ENCODE measurements at places on chromosomes 5 and 9.

GRCh38 chr5:67548520-67549295 lies 352.1 kb upstream of the CD180 start:
- no peak for DNase-seq

- DNase-seq = no peak
These were observed 58.9 kb downstream of the NEURL1B start for GRCh38 chr5:172699999-172700364.

GRCh38 chr9:120393386-120394057 lies 186.4 kb downstream of the CDK5RAP2 start:
- DNase-seq = peak; percentile 47

DNA sequence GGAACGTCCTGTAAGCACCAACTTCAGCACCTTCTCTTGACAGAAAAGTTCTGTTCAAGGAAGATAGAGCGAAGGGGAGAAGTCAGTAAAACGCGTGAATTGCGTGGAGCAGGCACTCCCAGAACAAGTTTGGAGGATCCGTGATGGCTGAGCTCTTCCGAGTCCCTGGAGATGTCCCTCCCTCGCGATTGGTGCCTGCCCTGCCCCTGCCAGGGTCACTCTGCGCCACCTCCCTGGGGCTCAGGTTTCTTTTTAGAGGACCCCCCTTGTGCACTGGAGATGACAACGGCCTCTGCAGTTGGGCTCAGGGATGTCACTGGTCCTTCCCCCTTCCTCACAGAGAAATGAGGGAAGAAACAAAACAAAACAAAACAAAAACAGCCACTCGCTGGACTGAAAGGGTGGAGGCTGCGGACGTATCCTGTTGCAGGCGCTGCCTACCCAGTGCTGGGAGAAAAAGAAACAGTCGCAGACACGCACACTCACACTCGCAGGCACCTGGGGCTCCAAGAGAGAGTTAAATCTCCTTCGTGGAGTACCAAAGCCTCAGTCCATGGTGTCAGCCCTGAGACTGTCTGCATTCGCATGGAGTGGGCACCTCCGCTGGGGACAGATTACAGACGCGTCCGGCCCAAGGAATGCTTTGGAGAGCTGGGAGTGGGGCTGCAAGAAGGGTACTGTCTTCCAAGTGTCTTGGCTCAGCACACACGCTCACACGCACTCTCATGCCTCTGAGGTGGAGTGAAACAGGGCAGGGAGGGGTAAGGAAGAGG lies 512.7 kb downstream of the SLCO4C1 start:
- DNase-seq = no peak

DNA sequence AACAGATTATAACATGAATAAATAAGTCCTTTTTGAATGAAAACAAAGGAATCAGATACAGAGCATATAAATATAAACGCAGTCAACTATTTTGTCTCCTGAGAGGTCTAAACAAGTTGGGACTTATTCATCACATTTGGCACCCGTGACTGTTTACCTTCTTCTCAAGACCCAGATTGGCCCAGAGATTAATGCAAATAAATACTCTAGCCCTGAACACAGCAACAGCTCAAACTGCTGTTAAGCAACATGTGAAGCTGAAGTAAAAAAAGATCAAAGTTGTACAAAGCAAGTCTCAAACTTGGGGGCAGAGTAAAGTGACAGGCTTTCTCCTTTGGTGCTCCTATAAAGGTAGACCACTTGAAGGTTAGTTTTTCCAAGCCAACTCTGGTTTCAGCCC lies 95.0 kb upstream of the NR5A1 start:
- DNase-seq = no peak

DNA sequence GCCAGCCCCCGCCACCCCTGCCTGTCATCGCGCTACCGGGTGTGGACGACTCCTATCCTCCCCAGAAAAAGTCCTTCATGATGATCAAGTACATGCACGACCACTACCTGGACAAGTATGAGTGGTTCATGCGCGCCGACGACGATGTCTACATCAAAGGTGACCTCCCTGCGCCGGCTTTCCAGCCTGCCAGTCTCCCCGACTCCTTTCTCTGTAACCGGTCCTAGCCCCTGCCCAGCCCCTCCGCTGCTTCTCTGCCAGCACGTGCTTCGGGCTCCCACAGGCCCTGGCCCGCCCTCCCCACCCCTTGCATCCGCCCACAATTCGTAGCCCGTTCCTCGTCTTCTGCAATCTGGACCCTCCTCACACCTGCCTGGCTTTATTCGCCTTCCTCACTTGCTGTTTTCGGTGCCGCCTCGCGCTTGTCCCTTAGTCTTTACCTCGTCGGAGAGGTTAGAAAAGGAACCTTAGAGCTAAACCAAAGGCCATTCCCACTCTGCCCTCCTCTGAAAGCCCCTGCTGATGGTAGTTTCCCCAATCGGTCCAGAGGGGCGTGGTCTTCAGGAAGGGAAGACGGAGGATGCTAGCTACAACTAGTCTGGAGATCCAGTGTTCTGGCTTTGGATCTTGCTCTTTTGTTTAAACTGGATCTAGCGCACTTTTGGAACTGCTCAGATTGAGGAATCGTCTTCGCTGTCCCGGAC lies 1.4 kb downstream of the CHSY3 start:
- DNase-seq = peak; percentile 14

DNA sequence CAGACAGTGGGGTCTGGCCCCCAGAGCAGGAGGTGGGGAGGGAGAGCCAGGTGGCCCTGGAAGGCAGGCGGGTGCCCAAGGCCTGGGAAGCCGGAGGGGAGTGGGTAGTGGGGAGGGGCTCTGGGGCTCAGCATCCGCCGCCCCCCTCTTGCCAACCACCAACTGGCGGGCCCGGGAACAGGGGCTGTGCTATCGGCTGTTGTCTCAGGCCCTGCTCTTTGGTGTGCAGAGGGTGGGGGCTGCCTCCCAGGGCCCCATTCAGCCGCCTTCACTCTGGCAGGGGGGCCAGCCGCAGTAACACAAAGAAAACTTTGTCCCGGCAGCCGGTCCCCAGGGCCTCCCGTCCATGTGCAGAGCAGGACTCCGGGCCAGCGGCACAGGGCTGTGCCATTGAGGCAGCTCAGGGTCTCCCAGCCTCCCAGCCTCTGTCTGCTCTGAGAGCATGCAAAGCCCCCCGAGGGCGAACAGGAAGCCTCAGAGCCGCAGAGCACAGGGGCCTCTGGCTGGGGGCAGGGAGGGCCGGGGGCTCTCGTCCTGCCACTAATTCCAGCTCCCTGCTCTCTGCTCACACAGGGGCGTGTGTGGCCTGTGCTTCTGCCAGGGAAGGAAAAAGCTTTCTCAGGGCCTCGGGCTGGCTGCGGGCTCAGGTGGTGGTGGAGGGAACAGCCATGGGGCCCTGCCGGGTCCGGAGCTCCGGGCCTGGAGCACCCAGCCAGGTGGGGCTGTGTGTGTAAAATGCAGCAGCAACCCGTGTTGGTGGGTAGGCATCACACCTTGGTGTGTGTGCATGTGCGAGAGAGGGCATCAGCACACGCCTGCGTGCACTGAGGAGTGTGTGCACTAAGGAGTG lies 54.2 kb upstream of the NOTCH1 start:
- no peak for DNase-seq

DNA sequence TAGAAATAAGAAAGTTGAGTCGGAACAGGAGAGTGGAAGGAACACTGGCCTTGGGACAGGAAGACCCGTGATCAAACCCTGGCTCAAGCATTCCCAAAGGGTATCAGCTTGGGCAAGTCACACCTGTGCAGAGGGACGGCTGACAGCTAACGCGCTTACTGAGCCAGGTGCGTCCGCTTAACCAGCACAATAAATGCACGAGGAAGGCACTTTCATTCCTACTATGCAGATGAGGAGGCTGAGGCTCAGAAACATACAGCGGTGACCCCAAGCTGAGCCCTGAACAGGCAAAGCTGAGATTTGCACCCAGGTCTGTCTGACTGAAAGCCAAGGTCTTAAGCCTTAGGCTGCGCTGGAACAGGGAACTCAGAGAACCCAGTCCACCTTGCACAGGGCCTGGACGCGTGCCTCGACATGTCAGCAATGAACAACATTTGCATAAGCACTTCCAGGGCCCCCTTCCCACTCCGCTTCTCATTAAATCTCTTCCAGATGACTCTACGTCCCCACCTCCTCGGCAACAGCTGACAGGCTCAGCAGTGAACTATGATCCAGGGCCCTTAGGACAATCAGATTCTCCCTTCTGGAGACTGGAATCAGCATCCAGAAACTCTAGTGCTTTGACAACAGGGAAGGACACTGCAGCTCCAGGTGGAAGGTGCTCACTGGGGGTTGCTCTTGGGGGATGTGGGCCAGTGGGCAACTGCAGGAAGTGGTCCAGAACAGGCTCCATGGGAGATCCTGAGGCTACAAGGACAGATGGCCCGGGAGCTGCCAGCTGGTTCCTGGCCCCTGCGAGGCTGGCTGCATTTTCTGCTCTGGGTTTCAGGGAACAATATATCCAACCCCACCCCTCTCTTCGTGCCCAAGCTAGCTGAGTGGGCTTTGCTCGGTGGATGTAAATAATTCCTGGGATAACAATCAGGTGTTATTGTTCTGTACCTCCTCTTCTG lies 35.2 kb downstream of the SH3PXD2B start:
- no peak for DNase-seq

GRCh38 chr9:133516256-133516960 lies 8.4 kb downstream of the MYMK start:
- DNase-seq = no peak

DNA sequence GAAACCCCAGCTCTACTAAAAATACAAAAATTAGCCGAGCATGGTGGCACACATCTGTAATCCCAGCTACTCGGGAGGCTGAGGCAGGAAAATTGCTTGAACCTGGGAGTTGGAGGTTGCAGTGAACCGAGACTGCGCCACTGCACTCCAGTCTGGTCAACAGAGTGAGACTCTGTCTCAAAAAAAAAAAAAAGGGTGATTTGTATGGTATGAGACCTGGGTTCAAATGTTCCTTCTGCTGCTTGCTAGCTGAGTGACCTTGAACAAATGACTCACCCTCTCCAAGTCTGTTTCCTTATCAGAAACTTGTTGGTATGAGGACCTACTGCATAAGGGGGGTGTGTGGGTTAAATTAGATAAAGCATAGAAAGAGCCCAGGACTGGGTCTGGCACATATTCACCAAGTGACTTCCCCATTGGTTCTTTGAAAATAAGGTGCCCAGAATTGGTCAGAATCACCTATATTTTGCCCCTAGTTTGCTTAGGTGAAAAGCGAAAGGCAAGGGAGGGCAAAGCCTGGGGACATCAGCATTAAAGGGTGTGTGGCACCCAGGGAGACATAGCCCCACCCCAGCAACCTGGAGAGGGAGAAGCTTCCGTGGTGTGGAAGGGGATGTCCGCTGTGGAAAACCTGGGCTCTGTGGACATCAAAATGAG lies 9.9 kb downstream of the SLC25A25 start:
- no peak for DNase-seq

DNA sequence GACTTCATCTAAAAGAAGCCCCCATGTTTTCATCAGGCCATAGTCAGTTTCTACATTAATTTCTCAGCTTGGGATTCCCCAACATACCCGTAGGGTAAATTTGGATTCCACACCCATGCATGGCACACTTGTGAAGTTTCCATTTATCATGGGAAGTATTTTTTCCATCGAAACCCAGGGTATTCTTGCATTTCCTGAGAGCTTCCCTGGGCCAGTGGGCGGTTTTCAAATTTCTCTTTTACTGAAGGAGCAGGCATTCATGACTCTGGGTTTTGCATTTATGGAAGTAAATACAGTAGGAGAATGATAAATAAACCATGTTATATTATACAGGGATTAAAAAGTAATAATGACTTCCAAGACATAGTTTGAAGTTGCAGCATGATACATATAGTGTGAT lies 93.0 kb upstream of the MAP3K1 start:
- peak; percentile 55 for DNase-seq

GRCh38 chr5:132000241-132000490 lies 11.3 kb downstream of the ACSL6 start:
- no peak for DNase-seq

DNA sequence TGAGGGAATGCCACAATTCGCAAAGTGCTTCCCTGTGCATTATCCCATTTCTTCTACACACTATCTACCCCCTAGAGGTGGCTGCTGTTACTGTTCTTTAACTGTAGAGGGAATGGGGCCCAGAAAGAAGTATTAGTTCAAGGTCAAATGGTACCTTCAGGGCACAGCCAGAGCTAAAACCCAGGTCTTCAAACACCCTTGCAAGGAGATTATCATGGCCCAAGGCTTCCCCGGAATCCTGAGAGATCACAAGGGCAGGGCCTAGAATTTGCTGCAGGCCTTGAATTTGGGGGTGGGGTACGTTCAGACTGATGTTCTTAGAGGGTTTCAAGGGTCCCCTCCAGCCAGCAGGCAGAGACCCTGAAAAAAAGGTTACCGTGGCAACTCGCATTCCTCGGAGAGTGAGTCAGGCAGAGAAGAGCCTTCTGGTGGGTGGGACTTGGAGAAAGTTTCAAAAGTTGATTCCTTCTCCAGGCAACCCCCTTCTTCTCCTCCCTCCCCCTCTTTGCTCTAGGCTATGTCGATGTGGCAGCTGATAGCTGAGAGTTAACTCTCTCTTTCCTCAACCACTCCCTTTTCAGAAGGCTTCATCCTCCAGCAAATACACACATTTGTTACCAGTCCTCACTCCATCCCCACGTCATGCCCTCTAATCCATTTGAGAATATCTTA lies 1.9 kb downstream of the SPARC start:
- DNase-seq = peak; percentile 39

GRCh38 chr5:24632353-24632752 lies 12.4 kb downstream of the CDH10 start:
- DNase-seq = no peak

DNA sequence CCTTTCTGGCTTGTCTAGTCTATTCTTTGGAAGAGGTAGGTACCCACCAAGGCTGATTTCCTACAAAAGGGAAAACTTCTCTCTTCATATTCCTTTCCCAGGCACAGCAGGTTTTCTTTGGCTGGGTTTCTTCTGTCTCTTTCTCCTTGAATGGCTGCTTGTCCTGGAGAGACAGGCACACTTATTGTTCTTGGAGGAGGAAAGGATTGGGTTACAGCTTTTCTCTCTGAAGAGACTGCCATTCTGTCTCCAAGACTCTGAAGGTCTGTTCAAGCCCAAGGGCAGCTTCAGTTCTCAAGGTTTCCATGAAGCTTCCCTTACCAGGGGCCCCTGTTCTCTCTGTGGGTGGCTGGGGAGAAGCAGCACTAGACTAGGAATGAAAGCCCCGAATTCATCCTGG lies 33.9 kb downstream of the ACTBL2 start:
- DNase-seq = no peak

DNA sequence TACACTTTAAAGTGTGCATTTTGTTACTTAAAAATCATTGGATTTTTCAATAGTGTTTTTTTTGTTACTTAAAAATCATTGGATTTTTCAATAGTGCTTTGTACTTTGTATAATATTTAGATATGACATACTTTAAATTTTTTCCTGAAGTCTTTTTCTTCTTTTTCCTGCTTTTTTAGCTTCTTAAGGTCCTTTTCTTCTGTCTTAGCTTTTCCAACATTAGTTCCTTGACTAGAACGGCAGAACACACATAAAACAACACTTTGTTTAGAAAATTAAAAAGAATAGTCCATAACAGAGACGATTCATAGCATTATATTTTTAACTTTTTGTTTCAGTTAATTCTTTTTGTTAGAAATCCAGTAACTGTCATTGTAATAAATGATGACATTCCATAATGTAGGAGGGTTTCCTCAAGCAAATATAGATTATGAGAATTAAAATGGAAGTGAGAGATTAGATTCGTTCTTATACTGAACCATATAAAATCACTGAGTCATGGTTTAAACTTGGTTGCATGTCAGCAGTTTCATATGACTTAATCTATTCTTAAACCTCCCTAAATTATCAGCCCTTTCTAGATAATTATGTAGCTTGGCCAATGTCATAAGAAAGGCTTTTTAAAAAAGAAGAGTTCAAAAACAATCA lies 45.3 kb upstream of the RICTOR start:
- DNase-seq = no peak

GRCh38 chr5:135565725-135566421 lies 12.9 kb downstream of the CXCL14 start:
- DNase-seq = peak; percentile 91

GRCh38 chr9:76713381-76713780 lies 50.9 kb upstream of the PCA3 start:
- DNase-seq = no peak

- DNase-seq = peak; percentile 7
These were observed 617.6 kb downstream of the KIF4B start for GRCh38 chr5:155631116-155631515.
